ENCODE measurements at places on chromosomes 7 and 10.

DNA sequence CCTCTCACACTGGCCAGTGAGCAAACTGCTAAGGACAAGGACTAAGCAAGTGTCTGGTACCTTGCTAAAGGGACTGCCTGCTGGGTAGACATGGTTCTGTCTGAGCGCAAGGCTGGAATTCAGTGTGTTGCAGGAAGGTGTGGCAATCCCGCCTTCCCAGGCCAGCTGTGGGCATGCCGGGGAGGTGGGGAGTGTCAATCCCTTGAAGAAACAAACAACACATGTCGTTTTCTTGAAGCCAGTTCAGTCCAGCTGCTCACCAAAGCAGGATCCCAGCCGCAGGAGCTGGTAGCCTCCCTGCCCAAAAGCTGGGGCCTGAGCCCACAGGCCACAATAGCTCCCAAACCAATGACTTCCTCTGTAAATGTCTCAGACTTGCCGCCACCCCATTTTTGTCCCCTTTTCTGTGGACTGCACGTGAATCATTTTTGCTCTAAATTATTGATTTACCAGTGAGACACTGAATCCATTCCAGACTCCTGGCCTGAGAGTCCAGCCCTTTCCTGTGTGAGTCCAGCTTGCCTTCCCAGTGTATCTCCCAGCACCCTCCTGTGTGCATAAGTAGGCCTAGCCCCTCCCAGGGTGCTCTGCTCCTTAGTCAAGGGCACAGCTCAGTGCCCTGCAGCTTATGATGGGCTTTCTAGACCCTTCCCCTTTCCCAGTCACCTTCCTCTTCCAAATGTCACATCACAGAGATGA, 166.8 kb downstream of the RGS10 start:
- DNase-seq, result no peak

- DNase-seq, result no peak
Measured at GRCh38 chr7:107615910-107616680, 36.0 kb downstream of the BCAP29 start.

GRCh38 chr10:25552283-25552919, 377.6 kb downstream of the GPR158 start:
- DNase-seq, result no peak

DNA sequence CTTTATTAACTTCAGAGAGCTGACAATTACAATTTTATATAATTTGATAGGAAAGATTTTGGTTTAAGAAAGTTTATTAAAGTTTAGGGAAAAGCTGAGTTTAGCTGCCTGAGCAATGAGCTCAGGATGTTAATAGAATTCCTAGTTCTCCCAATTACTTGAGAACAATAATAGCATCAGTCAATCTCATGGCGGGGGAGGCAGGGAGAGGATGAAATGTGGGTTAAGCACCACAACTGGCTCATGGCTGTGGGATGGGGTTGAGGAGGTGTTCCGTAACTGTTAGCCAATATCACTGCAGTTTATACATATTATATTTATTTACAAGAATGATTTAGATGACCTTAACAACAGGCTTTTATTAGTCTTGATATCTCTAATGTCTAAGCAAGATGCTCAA, 266.9 kb upstream of the IMMP2L start:
- no peak for DNase-seq

DNA sequence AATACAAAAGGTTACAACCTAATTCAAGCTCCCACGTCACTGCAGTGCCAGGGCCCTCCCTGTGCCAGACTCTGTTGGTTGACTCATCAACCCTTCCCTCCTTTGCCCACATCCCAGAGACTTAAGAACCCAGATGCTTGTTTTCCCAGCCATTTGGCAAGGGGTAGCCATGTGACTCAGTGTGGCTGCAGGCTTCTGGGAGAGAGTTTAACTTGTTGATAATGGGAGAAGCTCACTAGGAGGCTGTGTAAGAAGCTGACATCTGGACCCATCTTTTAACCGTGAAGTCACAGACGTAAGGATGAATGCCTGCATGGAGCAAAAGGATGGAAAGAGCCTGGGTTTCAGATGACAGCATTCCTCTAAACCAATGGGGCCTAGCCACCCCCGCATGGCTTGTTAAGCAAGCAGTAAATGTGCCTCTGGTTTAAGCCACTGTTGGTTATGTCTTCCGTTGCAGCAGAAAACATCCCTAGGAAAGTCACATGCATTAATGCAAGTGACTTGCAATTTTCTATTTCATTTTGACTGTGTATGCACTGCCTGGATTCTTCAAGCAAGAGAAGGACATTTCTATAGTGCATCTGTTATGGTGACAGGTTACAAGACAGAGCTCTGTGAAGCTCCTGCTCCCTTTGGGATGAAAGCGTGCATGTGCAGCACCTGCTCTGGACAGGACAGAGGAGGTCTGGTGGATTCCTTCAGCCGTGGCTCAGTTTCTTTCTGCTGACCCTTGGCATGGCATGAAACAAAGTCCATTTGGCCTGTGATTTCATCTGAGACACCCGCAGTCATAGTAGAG, 57.5 kb upstream of the CREB5 start:
- no peak for DNase-seq

- DNase-seq, result no peak
Measured at GRCh38 chr7:157611341-157611740, 274.5 kb downstream of the DNAJB6 start.

GRCh38 chr10:11272915-11273389, 255.3 kb downstream of the CELF2 start:
- DNase-seq, result no peak

- no peak for DNase-seq
Measured at GRCh38 chr7:82740246-82740848, 296.8 kb upstream of the CACNA2D1 start.

GRCh38 chr10:31071232-31072005, 39.8 kb upstream of the ZNF438 start:
- DNase-seq, result no peak

DNA sequence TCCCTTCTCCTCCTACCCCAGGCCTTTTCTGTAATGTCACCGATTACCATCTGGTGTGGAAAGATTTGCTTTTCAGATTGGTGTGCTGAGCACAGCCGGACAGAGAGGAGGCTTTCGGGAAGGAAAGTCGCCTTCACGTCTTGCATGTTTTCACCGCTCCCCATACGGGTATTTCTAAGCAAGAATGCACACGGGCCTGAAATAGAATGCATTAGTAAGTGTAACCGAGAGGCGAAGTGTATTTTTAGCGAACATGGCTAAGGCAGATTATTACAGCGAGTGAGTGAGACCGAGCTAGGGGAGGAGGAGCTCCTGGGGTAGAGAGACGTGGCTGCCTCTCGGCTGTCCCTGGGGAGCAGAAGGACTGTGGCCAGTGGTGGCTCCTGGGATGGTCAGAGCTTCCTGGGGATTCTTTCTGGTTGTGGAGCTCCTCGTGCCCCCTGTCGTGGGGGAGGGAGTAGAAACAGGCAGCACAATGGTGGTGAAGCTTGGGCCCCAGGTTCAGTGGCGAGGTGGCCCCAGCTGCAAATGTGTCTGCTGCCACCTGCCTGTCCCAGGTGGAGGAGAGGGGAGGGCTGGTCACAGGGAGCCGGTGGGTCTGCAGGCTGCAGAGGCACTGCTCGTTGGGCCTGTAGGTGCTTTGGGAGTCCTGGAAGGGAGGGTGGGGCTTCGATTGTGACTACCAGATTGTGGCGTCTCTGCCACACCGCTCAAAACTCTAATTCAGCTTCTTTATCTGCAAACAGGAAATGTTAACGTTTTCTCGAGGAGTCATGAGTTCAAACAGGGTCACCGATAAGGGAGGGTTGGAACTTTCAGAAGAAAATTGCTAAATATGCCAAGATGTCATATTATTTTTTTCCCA, 135.8 kb downstream of the CAMK1D start:
- no peak for DNase-seq

All from frontal cortex (tissue), 4 donors.